CD4-positive, alpha-beta T cell treated with Interleukin-6 at 100 ng/mL for 8 hours (primary cell): ENCODE measurements at places on chromosomes 1 and 21.

DNA sequence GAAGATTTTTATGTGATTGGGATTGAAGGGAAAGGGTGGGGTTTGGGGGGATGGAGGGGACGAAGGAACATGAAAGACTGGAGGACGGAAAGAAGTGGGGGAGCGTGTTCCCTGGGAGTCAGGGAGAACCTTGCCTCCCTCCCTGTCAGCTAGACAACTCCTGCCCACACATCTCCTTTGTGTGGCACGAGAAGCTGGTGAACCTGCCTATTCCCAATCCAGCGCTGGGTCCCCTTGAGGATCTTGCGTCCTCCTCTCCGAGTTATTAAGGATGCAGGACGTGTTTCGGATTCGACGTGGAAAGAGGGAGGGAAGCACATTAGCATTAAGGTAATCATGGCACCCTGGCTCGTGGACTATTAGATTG, 1.4 kb downstream of the LRRC7 start:
- DNase-seq, result no peak

GRCh38 chr1:23247276-23247675, 30.0 kb upstream of the HTR1D start:
- DNase-seq, result no peak

DNA sequence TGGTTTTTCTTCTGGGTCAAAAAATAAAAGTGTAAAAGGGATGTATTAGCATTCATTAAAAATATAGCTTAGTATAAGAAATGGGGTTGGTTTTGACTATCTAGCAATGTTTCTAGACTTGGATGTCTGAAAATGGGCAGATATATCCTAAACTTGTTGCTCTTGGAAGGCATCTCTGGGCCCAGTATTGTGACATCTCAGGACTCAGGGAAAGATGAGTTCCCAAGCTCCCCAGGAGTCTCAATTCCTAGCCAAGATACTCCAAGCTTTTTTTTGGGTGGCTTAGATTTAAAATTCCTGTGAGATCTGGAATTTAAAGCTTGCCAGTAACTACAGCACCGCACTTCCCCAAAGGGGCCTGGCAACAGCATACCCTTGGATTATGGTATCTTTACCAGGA, 11.5 kb upstream of the HSD17B7 start:
- DNase-seq, result no peak

DNA sequence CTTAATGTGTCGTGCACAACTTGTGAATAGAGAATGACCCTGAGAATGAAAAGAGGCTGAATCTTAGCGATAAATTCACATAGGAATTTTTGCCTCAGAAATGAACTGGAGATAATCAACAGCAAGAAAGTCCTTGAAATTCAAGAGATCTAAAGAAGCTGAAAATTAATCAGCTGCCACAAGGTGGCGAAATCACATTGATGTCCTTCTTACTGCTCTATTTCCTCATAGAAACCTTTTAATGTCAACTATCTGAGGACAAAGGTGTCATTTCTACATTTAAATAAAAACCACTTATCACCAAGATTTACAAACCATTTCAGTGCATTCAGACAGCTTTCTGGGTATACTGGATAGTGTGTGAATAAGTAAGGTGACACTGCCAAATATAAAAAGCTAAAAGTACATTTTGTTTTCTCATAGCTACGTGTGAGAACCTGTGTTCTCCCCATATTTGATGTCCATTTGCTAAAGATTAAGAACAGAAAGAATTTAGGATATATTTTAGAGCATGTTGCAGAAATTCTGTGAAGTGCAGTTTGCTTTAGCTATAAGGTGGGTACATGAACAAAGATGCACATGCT, 485.3 kb upstream of the PTBP2 start:
- DNase-seq, result no peak

DNA sequence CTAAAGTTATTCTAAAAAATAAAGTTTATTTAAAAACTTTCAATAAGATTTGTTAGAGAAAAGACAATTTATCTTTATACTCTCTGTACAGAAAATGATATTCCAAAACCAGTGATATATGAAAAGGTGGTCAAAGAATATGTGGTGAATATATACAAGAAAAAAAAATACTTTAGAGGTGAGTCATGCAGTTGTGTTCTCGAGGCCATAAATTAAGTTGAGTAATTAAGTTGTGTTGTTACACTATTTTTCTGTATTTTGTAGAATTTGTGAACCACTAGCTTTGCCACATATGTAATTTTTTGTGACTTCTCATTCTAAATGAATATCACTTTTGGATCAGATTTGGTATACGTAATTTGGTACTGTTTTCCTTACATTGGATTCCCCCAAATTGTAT, 23.6 kb upstream of the DUSP10 start:
- DNase-seq, result no peak

- DNase-seq, result peak; percentile 5
These were observed at the start of gene ZNF436 for GRCh38 chr1:23369335-23370013. Gene ZNF436 (minus strand): TSS chr1:23369836. CDS start chr1:23368005, 1,831 bp downstream.

DNA sequence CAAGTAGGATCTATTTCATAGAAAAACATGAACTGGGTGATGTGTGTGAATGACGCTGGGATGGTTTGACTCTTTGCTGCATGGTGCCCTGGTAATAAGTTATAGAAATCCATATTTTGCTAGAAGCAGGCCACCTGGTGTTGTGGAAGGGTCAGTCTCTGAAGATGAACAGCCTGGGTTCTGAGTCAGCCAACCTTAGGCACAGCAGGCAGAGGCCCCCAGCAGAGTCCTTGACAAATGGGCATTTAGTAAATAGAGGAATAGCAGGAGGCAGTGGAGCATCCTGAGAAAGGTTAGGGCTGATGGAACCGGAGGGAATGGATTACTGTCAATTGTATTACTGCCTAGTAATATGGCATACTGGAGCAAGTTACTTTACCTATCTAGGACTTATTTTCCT, 20.9 kb downstream of the FGGY start:
- DNase-seq, result no peak

- DNase-seq, result no peak
These were observed 38.6 kb downstream of the KIAA1614 start for GRCh38 chr1:180951186-180951745.

DNA sequence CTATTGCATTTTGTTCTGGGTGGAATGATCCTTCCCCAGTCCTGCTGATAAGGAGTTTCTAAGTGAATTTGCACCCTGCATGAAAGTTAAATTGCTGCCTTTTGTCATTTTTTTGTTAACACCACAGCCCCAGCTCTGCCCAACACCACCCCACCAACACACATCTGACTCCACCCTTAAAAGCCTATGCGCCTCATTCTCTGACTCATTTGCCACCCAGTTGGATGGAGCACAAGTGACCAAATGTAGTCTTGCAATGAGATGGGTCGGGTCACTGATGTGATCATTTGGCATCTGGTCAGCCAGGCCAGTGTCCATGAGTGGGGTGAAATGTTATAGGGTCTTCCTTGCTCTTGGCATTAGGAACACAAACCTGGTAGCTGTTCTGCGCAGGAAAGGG, 256.8 kb downstream of the KAZN start:
- no peak for DNase-seq

DNA sequence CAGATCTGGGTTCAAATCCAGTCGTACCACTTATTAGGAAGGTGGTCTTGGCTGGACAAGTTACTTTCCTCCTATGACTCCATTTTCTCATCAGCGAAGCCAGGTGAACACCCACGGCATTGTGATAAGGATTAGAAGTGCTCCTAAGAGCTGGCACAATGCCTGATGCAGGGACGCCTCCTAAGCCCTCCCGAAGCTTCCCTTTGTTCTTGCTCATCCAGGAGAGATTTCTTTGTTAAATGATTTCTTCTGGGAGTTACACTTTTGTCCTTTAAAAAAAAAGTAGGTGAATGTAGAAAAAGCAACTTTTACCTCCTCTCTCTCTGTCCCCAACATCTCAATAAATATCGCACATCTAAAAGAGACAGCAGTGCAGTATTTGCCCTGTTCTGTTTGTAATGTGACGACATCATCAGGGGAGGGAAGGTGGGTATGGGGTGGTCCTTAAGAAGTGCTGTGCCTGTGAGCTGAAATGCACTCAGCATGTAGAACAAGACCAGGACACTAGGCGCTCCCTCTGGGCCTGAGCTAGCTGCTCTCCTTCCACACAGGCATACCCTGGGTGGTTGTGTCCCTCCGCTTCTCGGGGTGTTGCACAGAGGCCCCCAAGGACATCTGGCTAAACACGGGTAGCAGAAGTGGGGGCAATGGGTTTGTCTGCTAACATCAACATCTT, 43.9 kb downstream of the SUSD4 start:
- no peak for DNase-seq

DNA sequence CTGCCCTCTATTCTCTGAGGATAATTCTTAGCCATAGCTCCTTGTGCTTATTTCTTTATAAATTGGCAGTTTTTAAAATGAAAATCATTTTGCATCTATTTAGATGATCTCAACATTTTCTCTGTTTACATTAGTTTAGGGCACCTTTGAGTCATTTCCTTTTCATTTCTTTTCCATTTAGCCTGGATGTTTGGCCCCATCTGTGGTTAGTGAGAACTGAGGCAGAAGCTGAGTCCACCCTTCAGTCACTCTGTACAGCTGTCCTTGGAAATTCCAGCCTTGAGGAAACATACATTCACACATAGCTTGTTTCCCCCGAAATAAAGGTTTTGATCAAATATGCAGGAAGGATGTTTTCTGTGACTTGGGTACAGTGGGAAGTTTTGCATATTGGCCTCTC, 123.7 kb downstream of the NTNG1 start:
- no peak for DNase-seq

DNA sequence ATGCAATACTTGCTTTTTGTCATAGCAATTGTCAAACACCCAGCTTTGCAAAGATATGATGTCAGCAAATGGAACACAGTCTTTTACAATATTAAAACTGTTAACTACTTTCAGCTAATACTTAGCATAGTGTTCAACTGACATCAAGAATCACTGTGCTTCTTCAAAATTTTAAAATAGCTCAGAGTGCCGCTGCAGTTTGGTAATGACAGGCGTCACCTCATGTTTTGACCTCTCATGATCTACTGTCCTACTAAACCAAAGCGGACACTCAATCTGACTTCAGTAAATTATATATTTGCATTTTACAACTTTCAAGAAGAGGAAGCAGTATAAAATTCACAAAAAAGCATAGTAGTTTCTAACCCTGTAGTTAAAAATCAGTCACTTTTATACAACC, 2.0 kb downstream of the FMO1 start:
- no peak for DNase-seq

DNA sequence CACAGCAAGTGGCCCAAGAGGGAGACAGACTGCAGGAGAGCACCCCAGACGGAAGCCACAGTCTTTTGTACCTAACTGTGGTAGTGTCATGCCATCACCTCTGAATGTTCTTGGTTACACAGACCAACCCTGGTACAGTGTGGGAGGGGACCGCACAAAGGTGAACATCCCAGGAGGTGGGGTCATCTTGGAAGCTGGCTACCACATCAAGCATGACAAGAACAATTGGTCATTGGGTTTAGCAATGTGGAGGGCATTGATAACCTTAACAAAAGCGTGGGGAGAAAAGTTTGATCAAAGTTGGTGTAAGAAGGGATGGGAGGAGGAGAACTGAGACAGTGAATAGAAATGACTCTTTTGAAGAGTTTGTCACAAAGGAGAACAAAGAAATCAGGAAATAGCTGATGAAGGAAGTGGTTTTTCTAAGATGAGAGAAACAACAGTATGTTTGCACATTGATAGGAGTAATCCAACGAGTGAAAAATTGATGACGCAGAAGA, 87.1 kb upstream of the CACNA1E start:
- DNase-seq, result peak; percentile 68

GRCh38 chr1:160437432-160438316, 37.3 kb downstream of the VANGL2 start:
- peak; percentile 52 for DNase-seq

DNA sequence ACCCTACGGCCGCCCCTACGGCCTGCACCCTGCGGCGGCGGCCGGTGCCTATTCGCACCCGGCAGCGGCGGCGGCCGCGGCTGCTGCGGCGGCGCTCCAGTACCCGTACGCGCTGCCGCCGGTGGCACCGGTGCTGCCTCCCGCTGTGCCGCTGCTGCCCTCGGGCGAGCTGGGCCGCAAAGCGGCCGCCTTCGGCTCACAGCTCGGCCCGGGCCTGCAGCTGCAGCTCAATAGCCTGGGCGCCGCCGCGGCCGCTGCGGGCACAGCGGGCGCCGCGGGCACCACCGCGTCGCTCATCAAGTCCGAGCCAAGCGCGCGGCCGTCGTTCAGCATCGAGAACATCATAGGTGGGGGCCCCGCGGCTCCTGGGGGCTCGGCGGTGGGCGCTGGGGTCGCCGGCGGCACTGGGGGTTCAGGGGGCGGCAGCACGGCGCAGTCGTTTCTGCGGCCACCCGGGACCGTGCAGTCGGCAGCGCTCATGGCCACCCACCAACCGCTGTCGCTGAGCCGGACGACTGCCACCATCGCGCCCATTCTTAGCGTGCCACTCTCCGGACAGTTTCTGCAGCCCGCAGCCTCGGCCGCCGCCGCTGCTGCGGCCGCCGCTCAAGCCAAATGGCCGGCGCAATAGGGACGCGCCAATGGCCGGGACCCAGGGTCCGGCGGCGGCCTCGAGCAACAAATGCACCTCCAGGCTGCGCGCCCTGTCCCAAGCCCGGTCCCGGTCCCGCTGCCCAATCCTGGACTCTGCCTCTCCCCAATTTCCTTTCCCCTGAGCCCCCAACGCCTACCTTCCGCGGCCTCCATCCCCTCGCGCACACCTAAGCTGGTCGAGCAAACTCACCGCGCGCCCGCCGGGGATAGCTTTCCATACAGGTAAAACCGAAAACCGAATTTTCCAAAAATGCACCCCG, 1.8 kb downstream of the FOXD3 start:
- DNase-seq, result no peak

GRCh38 chr1:223771814-223772770, 59.8 kb downstream of the CAPN2 start:
- no peak for DNase-seq

- DNase-seq, result no peak
These were observed 31.9 kb downstream of the NGF start for GRCh38 chr1:115306146-115306545.

- no peak for DNase-seq
These were observed 73.3 kb upstream of the WDR26 start for GRCh38 chr1:224507771-224508523.

DNA sequence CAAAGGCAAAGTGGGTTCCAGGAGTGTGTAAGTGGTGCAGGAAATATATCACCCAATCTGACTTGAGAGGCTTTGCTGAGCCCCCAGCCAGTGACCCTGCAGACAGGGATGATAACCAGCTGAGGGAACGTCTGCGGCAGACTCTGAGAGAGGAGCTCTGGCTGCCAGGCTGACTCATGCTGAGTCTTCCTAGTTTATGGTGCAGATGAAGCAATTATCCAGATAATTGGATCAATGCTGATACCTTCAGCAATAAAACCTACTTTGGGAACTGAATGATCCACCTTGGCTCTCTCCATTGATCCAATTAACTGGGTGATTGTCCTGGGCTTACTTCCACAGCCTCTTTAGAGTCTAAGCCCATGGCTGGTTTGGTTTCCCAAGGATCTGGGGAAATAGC, 7.3 kb downstream of the C8B start:
- no peak for DNase-seq

GRCh38 chr1:86705665-86705985, 1.2 kb downstream of the SH3GLB1 start:
- DNase-seq, result no peak

DNA sequence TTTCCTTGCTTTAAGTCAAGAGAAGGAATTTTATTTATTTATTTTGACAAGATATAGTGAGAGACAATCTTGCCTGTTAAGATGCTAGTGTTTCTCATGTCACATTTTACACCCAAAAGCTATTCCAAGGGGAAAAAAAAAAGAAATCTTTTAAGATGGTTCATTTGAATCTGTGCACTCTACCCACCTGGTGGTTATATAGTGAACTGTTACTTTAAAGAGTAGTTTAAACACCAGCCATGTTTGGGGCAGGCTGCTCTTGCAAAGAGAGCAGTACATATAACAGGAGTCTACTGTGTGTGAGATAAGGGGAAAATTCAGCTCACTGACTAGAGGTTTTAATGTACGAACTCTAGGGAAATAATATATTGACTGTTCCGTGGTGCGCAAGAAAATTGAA, 3.3 kb upstream of the ELAVL4 start:
- no peak for DNase-seq
